Liver (tissue), 10 donors: ENCODE measurements at places on chromosomes 3 and 15. TPM values are rescaled to one million over a fixed set of nuclear protein-coding genes. Genes with fewer than 3 reads are reported as not detected.

DNA sequence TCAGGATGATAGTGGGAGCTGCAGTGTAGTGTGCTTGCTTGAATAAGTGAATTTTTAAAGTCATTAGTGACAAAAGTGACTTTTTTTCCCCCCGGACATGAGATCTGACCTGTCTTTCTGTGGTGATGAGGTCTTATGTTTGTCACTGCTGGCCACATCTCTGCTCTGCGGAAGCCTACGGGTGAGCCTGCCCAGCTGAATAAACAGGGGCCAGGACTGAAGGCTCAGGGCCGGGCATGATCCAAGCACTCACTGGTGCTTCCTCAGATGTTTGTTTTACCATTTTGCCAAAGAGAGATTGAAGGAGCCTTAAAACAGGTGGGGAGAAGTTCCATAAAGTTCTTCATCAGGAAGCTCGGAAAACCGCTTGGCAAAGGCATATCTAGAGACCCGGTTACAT is 35.0 kb downstream of the RPL39L start:
- H3K36me3 ChIP-seq: no peaks in the 10 kb centered on the region
- peaks cover 11% of the 10 kb centered on the region for H3K4me1 ChIP-seq
- no peak overlapping the region for H3K4me3 ChIP-seq
- H3K27me3 ChIP-seq: no peaks in the 10 kb centered on the region
- H3K27ac ChIP-seq: no peak overlapping the region

DNA sequence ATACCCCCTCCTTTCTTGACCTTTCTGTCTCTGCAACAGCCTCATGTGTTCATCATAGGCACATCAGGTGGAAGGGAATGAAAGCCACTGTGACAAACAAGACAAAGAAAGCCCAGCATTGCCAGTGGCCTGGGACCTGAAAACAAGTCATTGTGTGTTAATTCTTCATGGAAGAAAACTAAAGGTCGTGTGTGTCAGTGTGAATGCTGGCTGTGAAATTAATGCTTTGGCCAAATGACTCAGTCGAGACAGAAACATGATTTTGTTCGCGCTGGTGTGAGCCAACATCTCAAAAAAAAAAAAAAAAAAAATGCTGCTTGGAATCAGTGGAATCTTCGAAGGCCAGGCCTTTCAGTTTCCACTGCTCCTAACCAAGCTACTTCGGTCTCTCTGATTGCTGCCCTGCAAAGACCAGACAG is 386.5 kb upstream of the PROK2 start:
- no peak overlapping the region for H3K4me3 ChIP-seq
- H3K27me3 ChIP-seq: no peaks in the 10 kb centered on the region
- H3K4me1 ChIP-seq: peaks cover 1% of the 10 kb centered on the region
- no peaks in the 10 kb centered on the region for H3K36me3 ChIP-seq

DNA sequence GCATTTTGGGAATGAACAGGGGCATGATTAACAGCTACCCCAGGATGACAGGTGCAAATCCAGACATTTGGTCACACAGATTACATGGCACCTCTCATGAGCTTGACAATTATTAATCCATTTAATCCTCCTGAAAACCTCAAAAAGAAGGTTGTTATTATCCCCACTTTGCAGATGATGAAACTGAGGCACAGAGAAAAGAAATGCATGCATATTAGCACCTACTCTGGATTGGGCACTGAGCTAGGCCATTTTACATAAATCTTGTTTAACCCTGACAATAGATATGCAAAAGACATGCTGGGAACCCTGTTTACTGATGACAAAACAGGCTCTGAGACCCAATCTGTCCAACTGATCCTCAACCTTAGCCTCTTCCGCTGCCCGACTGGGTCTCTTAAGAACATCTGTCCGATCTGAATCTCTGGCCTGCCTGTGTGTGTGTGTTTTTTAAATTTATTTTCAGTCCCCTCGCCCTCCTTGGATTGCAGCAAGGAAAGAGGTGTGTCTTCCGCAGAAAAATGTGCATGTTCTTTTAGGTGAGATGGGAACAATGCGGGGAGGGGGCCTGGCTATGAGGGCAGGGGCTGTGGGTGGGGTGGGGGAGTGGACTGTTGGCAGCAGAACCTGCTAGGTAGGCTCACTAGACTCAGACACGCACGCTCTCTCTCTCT is 162.5 kb downstream of the WNT7A start:
- no peaks in the 10 kb centered on the region for H3K27me3 ChIP-seq
- no peak overlapping the region for H3K4me3 ChIP-seq
- no peak overlapping the region for H3K27ac ChIP-seq
- no peaks in the 10 kb centered on the region for H3K36me3 ChIP-seq
- H3K4me1 ChIP-seq: no peaks in the 10 kb centered on the region
- DNase-seq: no peak

DNA sequence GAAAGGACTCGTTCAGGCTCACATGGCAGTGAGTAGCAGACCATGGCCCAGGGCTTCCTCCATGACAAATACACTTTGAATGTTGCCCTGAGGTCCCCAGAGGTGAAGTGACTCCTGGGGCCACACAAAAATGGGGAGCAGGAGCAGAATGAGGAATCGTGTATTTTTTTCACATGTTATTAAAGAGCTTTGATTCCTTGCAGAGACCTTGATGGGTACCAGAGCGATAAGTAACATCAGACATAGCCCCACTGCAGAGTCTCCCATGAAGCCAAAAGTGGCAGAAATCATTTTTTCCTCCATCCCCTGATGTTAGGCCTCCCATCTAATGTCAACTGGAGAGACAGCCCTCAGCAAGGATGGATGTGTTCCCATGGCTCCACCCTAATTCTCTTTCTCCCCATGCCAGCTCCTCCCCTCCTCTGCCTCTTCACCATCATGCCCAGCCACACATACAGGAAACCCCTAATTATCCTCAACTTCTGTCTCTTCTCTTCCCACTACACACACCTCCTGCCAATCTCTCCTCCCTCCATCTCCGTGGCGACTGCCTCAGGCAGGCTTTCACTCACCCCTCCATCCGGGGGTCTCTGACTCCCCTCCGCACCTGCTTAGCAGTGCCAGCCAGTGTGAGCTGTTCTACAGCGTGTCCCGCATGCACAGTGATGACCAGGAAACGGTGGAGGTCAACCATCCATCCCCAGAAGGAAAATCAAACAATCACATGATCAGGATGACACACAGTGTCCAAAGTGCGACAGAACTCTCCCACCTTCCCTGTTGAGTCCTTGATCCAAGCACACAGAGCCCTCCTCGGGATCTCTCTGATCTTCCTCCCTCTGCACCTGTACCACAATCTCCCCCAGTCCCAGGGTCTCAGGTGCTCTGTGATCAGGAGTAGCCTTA is 7.1 kb upstream of the SSUH2 start:
- no peaks in the 10 kb centered on the region for H3K4me1 ChIP-seq
- no peak overlapping the region for H3K4me3 ChIP-seq
- no peak for DNase-seq
- no peaks in the 10 kb centered on the region for H3K27me3 ChIP-seq
- no peak overlapping the region for H3K27ac ChIP-seq

GRCh38 chr3:28188686-28189085 is 52.7 kb upstream of the CMC1 start:
- DNase-seq: no peak
- H3K27ac ChIP-seq: no peak overlapping the region
- H3K4me3 ChIP-seq: no peak overlapping the region
- no peaks in the 10 kb centered on the region for H3K4me1 ChIP-seq
- no peaks in the 10 kb centered on the region for H3K36me3 ChIP-seq

DNA sequence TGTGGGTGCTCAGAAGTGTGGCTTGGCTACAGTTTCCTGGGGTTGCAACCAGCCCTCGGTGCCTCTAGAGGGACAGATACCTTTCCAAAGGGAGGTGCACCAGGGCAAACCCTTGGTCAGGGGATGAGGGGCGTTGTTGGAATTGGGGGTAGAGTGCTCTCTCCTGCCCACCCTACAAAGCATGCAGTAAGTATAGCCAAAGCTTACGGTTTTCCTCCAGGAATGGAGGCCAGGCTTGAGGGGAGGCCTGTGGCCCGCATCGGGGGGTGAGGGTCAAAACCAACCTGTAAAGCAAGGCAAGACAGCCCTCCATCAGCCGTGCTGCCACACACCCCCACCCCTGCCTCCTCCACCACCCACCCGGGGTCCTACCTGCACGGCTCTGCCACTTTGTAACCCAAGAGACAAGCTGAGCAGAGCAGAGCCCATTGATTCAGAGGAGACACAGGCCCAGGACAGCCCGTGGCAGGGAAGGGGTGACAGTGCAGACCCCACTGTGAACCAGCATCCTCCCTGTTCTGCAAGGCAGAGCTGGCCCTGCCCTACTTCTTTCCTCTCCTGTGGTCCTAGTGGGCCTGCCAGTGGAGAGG is 41.5 kb downstream of the TLE3 start:
- peaks cover 31% of the 10 kb centered on the region for H3K36me3 ChIP-seq
- no peak overlapping the region for H3K4me3 ChIP-seq
- no peak overlapping the region for H3K27ac ChIP-seq
- no peaks in the 10 kb centered on the region for H3K27me3 ChIP-seq

DNA sequence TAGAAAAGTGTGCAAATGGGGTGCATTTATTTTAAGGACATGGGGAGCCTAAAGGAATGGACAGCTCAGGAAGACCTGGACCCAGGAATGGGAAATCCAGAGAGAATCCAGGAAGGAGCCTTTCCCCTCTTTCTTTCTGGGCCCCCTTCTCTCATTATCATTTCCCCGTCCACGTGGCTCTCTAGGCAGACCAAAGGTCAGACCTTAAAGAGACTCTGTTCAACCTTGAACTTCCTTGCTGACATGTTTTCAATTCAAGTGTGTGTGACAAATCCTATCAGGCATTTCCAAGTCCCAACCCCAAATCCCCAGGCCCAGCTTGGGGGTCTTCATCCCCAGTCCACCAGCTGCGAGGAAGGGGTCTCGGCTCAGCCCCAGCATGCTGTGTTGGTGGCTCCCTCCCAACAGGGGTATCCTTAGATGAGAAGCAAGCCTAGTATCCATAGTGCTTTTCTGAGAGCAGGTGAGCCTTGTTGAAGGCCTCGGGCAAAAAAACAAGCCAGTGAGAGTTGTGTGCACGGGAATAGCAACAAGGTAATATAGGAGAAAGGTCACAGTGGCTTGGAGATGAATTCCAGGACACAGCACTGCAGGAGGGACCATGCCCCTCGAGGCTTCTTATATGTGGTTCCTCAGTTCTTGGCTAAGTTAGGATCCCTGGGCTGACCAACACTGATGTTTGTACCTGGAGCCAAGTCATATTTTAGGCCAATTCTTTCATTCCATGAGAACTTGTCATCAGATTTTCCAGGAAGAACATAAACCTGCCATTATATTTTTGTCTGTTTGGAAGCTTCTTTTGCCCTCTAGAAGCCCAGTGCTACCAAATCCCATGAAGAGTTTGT is 130.0 kb downstream of the ASB7 start:
- DNase-seq: no peak
- H3K4me1 ChIP-seq: no peaks in the 10 kb centered on the region
- no peak overlapping the region for H3K4me3 ChIP-seq
- H3K27ac ChIP-seq: no peak overlapping the region

DNA sequence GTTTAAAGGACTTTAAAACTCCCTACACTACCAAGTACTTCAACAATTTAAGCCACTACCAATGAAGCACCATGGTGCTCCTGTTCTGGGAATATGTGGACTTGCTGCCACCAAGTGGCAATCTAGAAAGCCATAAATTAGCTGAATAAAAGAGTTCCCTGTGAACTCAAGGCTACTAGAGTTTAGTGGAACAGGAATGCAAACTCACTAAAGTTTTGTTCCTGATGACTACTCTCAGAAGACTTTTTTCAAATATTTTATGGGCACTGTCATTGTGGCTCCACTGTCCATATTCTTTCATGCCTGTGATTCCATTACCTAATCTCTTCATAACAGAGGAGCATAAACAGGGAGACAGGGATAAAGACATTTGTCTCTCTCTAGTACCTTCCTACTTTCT is 63.9 kb downstream of the TMCC1 start:
- no peak overlapping the region for H3K4me3 ChIP-seq
- DNase-seq: no peak
- H3K4me1 ChIP-seq: peaks cover 1% of the 10 kb centered on the region
- no peak overlapping the region for H3K27ac ChIP-seq
- no peaks in the 10 kb centered on the region for H3K27me3 ChIP-seq

DNA sequence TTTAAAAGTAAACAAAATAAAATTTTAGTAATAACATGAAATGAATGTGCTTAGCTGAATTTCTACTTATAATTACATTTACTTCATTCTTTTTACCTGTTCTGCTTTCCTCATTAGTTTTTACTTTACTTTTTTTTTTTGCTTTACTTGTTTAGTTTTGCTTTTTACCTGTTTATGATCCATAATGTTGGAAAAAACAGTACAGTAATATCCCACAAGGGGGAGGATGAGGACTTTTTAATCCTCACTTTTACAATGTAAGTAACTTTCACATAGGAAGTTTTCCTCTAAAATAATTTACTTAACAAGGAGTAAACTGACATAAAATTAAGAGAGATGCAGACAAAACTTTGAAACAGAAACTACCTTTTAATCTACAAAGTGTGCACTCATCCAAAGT is 268.7 kb downstream of the TBC1D5 start:
- H3K4me1 ChIP-seq: no peaks in the 10 kb centered on the region
- no peaks in the 10 kb centered on the region for H3K36me3 ChIP-seq
- no peaks in the 10 kb centered on the region for H3K27me3 ChIP-seq
- H3K27ac ChIP-seq: no peak overlapping the region
- DNase-seq: no peak
- no peak overlapping the region for H3K4me3 ChIP-seq

GRCh38 chr3:46571684-46572083 is 5.6 kb upstream of the LRRC2 start:
- H3K4me3 ChIP-seq: no peak overlapping the region
- no peak overlapping the region for H3K27ac ChIP-seq
- peaks cover 15% of the 10 kb centered on the region for H3K4me1 ChIP-seq
- DNase-seq: no peak

- H3K4me1 ChIP-seq: no peaks in the 10 kb centered on the region
- no peaks in the 10 kb centered on the region for H3K36me3 ChIP-seq
- H3K4me3 ChIP-seq: no peak overlapping the region
- no peak overlapping the region for H3K27ac ChIP-seq
- H3K27me3 ChIP-seq: no peaks in the 10 kb centered on the region
These were observed 14.8 kb upstream of the RAD51 start for GRCh38 chr15:40680151-40680550.

DNA sequence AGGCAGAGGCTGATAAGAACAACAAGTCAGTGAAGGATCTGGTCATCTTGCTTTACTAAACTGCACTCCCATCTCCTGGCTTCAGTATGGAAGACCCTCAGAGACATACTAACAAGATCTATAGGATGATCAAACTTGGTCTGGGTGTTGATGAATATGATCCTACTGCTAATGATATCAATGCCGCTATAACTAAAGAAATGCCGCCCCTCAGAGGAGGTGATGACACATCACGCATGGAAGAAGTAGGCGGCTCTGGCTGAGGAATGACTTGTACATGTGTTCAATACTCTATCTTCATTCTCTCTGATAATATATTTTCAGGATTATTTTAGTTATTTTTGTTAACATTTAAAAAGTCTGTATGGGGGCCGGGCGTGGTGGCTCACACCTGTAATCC is 17.5 kb upstream of the EIF2B5 start:
- no peak overlapping the region for H3K27ac ChIP-seq
- no peaks in the 10 kb centered on the region for H3K36me3 ChIP-seq
- no peaks in the 10 kb centered on the region for H3K4me1 ChIP-seq
- H3K4me3 ChIP-seq: no peak overlapping the region

GRCh38 chr3:46281551-46281950 is 39.3 kb downstream of the CCR3 start:
- no peaks in the 10 kb centered on the region for H3K4me1 ChIP-seq
- no peak overlapping the region for H3K4me3 ChIP-seq

HCN4 gene
- not detected for polyA plus RNA-seq

SUSD5 gene
- polyA plus RNA-seq: 0.21 TPM
